Activated T-helper 1 cell treated with anti-CD3 and anti-CD28 coated beads, Interleukin-12 subunit alpha, Interleukin-12 subunit beta, Interleukin-2, Interleukin-4 antibody, amounts not matched to agents 30 ng/mL and 10 ng/mL and 1 ng/mL, durations not matched to agents 14 hours and 24 hours and 36 hours (primary cell): ENCODE measurements at places on chromosomes 6 and 20. TPM values are rescaled to one million over a fixed set of nuclear protein-coding genes. Genes with fewer than 3 reads are reported as not detected.

Gene ACTL10
- total RNA-seq = 3.7 and 4.2 TPM in 2 replicates

Gene PDYN
- total RNA-seq = not detected in 2 replicates

Gene HACE1
- 16.9 and 19.3 TPM in 2 replicates for total RNA-seq

Gene HLA-DRA
- 39.3 and 40.1 TPM in 2 replicates for total RNA-seq

Gene OPRM1
- total RNA-seq = not detected in 2 replicates

Gene PPP1R14C
- not detected in 2 replicates for total RNA-seq

Gene LYRM4
- total RNA-seq = 47.1 and 48.9 TPM in 2 replicates

Gene PSORS1C1
- total RNA-seq = 0.26 TPM in 1 of 2 replicates, not detected in the other

Gene TMEM74B
- 0.36 and 0.61 TPM in 2 replicates for total RNA-seq

Gene IMPG1
- not detected in 2 replicates for total RNA-seq

Gene KCNQ2
- total RNA-seq = not detected in 2 replicates

Gene TTK
- 22.4 and 23.5 TPM in 2 replicates for total RNA-seq

Gene DLK2
- 1.5 and 2.0 TPM in 2 replicates for total RNA-seq

Gene RGS17
- total RNA-seq = not detected in 2 replicates

Gene SLCO4A1
- total RNA-seq = 47.6 and 49.8 TPM in 2 replicates

Gene LRP11
- 3.5 and 5.1 TPM in 2 replicates for total RNA-seq

Gene TNNC2
- total RNA-seq = not detected in 2 replicates

Gene TREML4
- not detected in 2 replicates for total RNA-seq

Gene OOEP
- total RNA-seq = 1.2 TPM in 1 of 2 replicates, not detected in the other

Gene POLR3F
- total RNA-seq = 13.4 and 16.6 TPM in 2 replicates

Gene GTPBP2
- 72.4 and 73.0 TPM in 2 replicates for total RNA-seq
